ENCODE measurements at places on chromosomes 1 and 21. TPM values are rescaled to one million over a fixed set of nuclear protein-coding genes. Genes with fewer than 3 reads are reported as not detected.

The PLA2G2D gene
- total RNA-seq = not detected

The TMPRSS15 gene
- 0.19 TPM for total RNA-seq

The SLC9C2 gene
- not detected for total RNA-seq

The CENPF gene
- 44.0 TPM for total RNA-seq

The LAPTM5 gene
- total RNA-seq = 184 TPM

The ANKRD34A gene
- total RNA-seq = 21.5 TPM

The UQCRHL gene
- total RNA-seq = 6.4 TPM

The PACC1 gene
- total RNA-seq = 17.9 TPM

The SERINC2 gene
- 2.7 TPM for total RNA-seq

The FNDC10 gene
- total RNA-seq = not detected

The ETV3L gene
- not detected for total RNA-seq

The CSF3R gene
- total RNA-seq = not detected

The ELF3 gene
- 0.19 TPM for total RNA-seq

The FCER1G gene
- total RNA-seq = not detected

The SPRR3 gene
- total RNA-seq = not detected

The CTSS gene
- total RNA-seq = 160 TPM

The CELA2A gene
- not detected for total RNA-seq

The APOBEC4 gene
- not detected for total RNA-seq

The C1orf185 gene
- total RNA-seq = not detected

The NBPF3 gene
- 5.3 TPM for total RNA-seq

The TMCO1 gene
- total RNA-seq = 40.2 TPM

The ST6GALNAC3 gene
- 3.3 TPM for total RNA-seq

The PCP4 gene
- total RNA-seq = not detected

The TEX38 gene
- total RNA-seq = not detected

The C8A gene
- total RNA-seq = not detected

The RTCA gene
- total RNA-seq = 77.0 TPM

The ARHGEF10L gene
- total RNA-seq = not detected

The OXCT2 gene
- not detected for total RNA-seq

The OR2L2 gene
- not detected for total RNA-seq

The FAM72B gene
- total RNA-seq = 33.3 TPM

The RAB3B gene
- total RNA-seq = not detected

The USH2A gene
- not detected for total RNA-seq

The VANGL1 gene
- not detected for total RNA-seq

The TRIM67 gene
- total RNA-seq = not detected

The SLC25A34 gene
- 0.83 TPM for total RNA-seq

The GPR3 gene
- 3.6 TPM for total RNA-seq

The OLFM3 gene
- not detected for total RNA-seq

The LCE3E gene
- total RNA-seq = not detected

The MIXL1 gene
- 20.8 TPM for total RNA-seq

The ATP1A4 gene
- not detected for total RNA-seq

The TNFRSF9 gene
- not detected for total RNA-seq

The ZNF695 gene
- 0.63 TPM for total RNA-seq

The CR1 gene
- not detected for total RNA-seq

The KIAA1614 gene
- total RNA-seq = not detected

The OR2T2 gene
- not detected for total RNA-seq

The BEST4 gene
- 1.3 TPM for total RNA-seq

The GCSAML gene
- total RNA-seq = not detected

The TRAF3IP3 gene
- 1.6 TPM for total RNA-seq

The FAM229A gene
- 3.1 TPM for total RNA-seq

The FAAP20 gene
- 20.1 TPM for total RNA-seq

The MROH9 gene
- total RNA-seq = not detected
